ENCODE measurements at places on chromosomes 5 and 9. TPM values are rescaled to one million over a fixed set of nuclear protein-coding genes. Genes with fewer than 3 reads are reported as not detected.

DNA sequence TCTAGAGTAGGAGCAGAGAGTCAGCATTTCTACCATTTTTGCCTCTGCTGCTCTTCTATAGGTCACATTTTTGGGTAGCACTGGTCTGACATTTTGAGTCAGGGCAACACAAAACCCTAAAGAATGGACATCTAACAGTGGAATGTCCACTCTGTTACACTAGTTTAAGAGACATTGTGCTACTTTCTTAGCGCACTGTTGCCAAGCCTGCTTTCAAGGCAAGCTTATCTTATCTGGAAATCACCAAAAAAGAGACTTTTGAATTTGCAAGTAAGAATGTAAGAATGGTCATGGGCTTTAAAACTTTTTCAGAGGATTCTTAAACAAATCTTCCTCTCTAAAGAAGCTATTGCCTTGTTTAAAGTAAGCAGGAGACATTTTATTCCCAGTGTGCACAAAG is 73.0 kb upstream of the STARD4 start:
- no peaks in the 10 kb centered on the region for H3K4me1 ChIP-seq
- no peak for DNase-seq
- H3K4me3 ChIP-seq: no peak overlapping the region

DNA sequence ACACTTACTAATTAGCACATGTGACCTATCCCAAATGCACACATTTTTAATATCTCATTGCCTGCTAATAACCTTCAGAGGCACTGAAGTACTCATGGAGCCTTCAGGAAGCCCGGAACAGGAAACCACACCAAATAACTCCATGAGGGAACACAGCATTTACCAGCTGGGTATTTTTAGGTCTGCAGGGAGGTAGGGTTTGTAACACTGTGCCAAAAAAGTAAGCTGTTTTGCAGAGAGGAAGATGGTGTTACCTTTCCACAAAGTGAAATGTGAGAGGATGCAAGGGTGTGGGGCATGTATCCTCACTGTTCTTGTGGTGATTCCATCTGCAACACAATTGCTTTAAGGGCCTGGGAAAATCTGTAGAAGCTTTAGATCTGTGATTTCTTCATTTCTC is 64.4 kb downstream of the NUDT12 start:
- H3K36me3 ChIP-seq: no peaks in the 10 kb centered on the region
- H3K4me1 ChIP-seq: peaks cover 7% of the 10 kb centered on the region
- H3K27me3 ChIP-seq: no peaks in the 10 kb centered on the region

DNA sequence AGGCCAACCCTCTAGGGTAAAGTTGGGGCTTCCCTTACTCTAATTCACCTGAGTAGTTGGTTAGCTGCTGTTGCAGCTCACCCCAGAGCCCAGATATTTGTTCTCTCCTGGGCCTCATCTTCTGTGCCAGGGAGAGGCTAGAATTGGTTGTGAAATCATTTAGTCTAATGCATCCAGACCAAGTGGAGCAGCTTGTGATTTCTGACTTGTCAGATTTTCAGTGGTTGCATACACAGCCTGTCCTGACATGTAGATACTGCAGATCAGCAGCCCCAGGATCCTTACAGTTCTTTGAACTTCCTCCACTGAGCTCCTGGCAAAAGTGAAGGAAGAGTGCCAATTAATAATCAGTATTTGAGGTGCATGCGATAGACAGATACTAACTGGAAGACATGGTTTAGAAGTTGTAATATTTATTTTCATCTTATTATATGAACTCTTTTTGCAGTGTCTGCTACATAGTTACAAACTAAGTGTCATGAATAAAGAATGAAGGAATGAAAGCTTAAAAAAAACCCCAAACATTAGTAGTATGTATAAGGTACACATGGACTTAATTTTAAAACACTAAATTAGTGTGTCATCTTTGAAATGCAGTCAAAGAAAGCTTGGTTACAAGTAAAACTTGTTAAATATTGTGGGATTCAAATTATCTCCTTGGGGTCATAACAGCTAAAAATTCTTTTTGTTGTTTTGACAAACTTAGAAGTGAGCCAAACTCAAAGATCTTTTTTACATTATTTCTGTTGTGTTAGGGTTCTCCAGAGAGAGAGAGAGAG is 128.5 kb downstream of the VPS13A start:
- no peak overlapping the region for H3K4me3 ChIP-seq
- H3K4me1 ChIP-seq: no peaks in the 10 kb centered on the region

GRCh38 chr9:20015427-20015931 is 226.6 kb upstream of the SLC24A2 start:
- no peaks in the 10 kb centered on the region for H3K27me3 ChIP-seq
- no peak for DNase-seq
- H3K27ac ChIP-seq: no peak overlapping the region
- no peak overlapping the region for H3K4me3 ChIP-seq
- no peaks in the 10 kb centered on the region for H3K36me3 ChIP-seq
- H3K4me1 ChIP-seq: no peaks in the 10 kb centered on the region

GRCh38 chr5:90899014-90899604 is 340.5 kb downstream of the ADGRV1 start:
- no peak for DNase-seq
- no peak overlapping the region for H3K4me3 ChIP-seq
- no peaks in the 10 kb centered on the region for H3K4me1 ChIP-seq
- H3K27me3 ChIP-seq: no peaks in the 10 kb centered on the region
- no peaks in the 10 kb centered on the region for H3K36me3 ChIP-seq

DNA sequence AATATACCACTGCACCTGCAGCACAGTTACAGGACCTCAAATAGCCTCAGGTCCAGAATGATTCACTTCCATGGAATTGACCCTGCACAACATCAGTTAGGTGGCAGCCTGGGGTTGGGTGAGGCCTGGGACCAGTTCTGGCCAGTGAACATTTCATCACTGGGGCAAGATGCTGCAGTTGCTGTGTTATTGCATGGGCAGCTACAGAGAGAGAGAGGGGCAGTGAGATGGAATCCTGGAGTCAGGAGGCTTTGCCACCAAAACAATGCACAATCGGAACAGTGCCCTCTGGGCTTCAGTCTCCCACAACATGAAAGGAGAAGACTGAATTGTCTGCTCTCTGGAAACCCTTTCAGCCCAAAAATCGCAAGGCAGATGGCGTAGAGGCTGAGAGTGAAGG is 51.8 kb downstream of the SH3TC2 start:
- H3K4me1 ChIP-seq: no peaks in the 10 kb centered on the region
- no peak overlapping the region for H3K4me3 ChIP-seq
- H3K27me3 ChIP-seq: no peaks in the 10 kb centered on the region
- no peaks in the 10 kb centered on the region for H3K36me3 ChIP-seq
- no peak for DNase-seq
- H3K27ac ChIP-seq: no peak overlapping the region

- H3K4me1 ChIP-seq: no peaks in the 10 kb centered on the region
- H3K27me3 ChIP-seq: no peaks in the 10 kb centered on the region
- DNase-seq: no peak
- H3K36me3 ChIP-seq: peaks cover 3% of the 10 kb centered on the region
- H3K27ac ChIP-seq: no peak overlapping the region
These were observed 142.2 kb downstream of the MED27 start for GRCh38 chr9:131937451-131937850.

- no peak overlapping the region for H3K4me3 ChIP-seq
- no peaks in the 10 kb centered on the region for H3K4me1 ChIP-seq
- H3K36me3 ChIP-seq: no peaks in the 10 kb centered on the region
These were observed 20.5 kb upstream of the RALGPS1 start for GRCh38 chr9:126894052-126894603.

DNA sequence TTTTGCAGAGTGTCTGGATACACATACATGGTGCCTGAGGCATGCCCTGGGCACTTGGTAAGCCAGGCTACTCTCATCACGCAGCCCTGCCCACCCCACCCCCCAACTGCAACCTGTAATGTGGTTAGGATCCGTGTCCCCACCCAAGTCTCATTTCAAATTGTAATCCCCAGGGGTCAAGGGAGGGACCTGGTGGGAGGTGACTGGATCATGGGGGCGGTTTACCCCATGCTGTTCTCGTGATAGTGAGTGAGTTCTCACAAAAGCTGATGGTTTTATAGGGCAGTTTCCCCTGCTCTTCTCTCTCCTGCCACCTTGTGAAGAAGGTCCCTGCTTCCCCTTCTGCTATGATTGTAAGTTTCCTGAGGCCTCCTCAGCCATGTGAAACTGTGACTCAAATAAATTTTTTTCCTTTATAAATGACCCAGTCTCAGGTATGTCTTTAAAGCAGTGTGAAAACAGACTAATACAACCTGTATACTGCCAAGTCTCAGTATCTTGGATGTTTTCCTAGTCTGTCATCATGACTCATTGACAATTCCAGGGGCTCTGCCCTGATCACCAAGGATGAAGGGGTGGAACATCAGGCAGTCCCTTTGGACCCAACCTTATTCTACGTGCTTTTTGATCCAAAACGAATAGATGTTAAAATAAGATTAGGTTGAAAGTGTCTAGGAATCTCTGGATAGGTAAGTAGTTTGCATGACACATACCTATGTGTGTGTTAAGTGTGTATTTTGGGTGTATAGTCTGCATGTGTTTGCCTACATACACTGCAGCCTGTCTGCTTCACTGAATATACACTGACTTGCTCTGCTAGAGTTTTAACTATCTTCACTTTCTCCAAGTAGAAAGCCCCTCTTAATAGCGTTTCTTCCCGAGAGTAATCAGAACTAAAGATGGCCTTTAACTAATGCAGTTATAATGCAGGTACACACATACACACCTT is 293.8 kb downstream of the SLIT3 start:
- no peak overlapping the region for H3K27ac ChIP-seq
- no peak overlapping the region for H3K4me3 ChIP-seq
- no peaks in the 10 kb centered on the region for H3K36me3 ChIP-seq
- H3K27me3 ChIP-seq: peaks cover 2% of the 10 kb centered on the region
- DNase-seq: no peak
- peaks cover 7% of the 10 kb centered on the region for H3K4me1 ChIP-seq

- peaks cover 6% of the 10 kb centered on the region for H3K4me1 ChIP-seq
- no peak overlapping the region for H3K27ac ChIP-seq
- no peaks in the 10 kb centered on the region for H3K27me3 ChIP-seq
- H3K36me3 ChIP-seq: no peaks in the 10 kb centered on the region
These were observed 3.2 kb upstream of the C5orf63 start for GRCh38 chr5:127076315-127077129.

GRCh38 chr9:137276473-137277328 is 825 bp upstream of the TOR4A start:
- peak overlapping the region; percentile 33 for H3K4me3 ChIP-seq
- peaks cover 45% of the 10 kb centered on the region for H3K27me3 ChIP-seq
- H3K36me3 ChIP-seq: peaks cover 19% of the 10 kb centered on the region
- DNase-seq: peak; percentile 95

- peaks cover 27% of the 10 kb centered on the region for H3K36me3 ChIP-seq
- peak; percentile 60 for DNase-seq
- H3K4me3 ChIP-seq: no peak overlapping the region
- no peaks in the 10 kb centered on the region for H3K27me3 ChIP-seq
- peaks cover 42% of the 10 kb centered on the region for H3K4me1 ChIP-seq
These were observed 15.8 kb downstream of the MGAT1 start for GRCh38 chr5:180786531-180787398.

GRCh38 chr5:114411380-114411931 is 49.6 kb downstream of the KCNN2 start:
- no peaks in the 10 kb centered on the region for H3K4me1 ChIP-seq
- no peak overlapping the region for H3K27ac ChIP-seq
- no peaks in the 10 kb centered on the region for H3K27me3 ChIP-seq
- peak; percentile 3 for DNase-seq
- no peak overlapping the region for H3K4me3 ChIP-seq

DNA sequence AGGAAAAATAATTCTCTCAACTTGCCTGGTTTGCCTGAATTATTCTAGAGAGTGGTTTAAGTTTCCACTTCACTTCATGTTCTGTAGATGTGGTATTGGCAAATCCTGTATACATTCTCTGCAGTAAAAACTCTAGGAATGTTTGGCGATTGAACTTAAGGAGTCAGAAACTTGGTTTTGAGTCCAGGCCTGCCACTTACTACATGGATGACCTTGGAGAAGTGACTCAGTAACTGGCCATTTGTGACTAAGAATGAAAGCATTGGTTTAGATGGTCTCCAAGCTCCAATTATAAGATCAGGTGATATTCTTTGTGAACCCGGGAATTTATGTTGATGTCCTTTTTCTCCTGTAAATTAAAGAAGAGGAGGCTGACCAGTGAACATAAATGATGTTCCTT is 233.8 kb downstream of the GAS1 start:
- no peak overlapping the region for H3K4me3 ChIP-seq
- DNase-seq: no peak
- H3K36me3 ChIP-seq: no peaks in the 10 kb centered on the region
- H3K27ac ChIP-seq: peak overlapping the region; percentile 78

- DNase-seq: no peak
- H3K27me3 ChIP-seq: no peaks in the 10 kb centered on the region
- no peaks in the 10 kb centered on the region for H3K36me3 ChIP-seq
These were observed 54.7 kb upstream of the SNX2 start for GRCh38 chr5:122719991-122720746.

GRCh38 chr5:14879393-14879792 is 7.8 kb upstream of the ANKH start:
- H3K36me3 ChIP-seq: no peaks in the 10 kb centered on the region
- peaks cover 10% of the 10 kb centered on the region for H3K27me3 ChIP-seq

DNA sequence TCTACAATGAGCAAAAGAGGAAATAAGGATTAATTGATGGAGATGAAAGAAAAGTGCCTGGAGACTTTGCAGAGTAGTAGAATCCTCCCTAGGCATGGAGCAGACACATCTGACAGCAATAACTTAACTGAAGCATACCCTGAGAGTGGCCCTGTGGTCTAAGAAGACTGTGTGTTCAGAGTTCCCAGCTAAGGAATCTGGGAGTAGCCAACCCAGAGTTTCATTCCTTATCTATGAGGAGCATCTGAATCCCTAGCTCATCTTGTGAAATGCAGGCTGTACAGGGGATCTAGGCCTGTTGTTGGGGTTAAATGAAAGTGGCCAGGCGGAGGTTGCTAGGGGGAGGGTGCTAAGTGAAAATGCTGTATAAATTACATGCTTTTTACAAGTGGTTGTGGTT is 233.1 kb upstream of the FBXL7 start:
- no peak overlapping the region for H3K4me3 ChIP-seq
- no peaks in the 10 kb centered on the region for H3K27me3 ChIP-seq
- H3K36me3 ChIP-seq: no peaks in the 10 kb centered on the region
- DNase-seq: no peak
- H3K27ac ChIP-seq: no peak overlapping the region
- H3K4me1 ChIP-seq: peaks cover 6% of the 10 kb centered on the region

DNA sequence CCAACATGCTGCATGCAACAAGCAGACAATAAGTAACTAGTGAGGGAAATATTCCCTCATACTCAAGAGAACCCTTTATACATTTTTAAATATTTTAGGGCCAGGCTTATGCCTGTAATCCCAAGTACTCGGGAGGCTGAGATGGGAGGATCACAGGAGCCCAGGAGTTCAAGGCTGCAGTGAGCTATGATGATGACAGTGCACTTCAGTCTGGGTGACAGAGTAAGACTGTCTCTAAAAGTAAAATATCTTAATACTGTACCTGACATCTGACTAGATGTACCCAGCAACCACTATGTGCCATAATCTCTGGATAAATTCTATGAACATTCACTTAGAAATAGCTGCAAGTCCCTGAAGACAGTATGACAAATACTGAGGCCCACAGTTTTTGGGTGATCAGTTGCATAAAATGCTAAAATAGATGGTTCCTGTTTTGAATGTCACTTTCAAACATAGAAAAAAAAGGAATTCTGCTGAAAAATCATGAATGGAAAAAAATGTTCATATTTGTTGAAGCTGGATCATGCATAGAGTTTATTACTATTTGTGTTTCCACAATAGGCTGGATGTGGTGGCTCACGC is 2.0 kb upstream of the C5orf15 start:
- H3K4me1 ChIP-seq: peaks cover 11% of the 10 kb centered on the region
- peaks cover 30% of the 10 kb centered on the region for H3K36me3 ChIP-seq
- no peak overlapping the region for H3K27ac ChIP-seq
- H3K27me3 ChIP-seq: no peaks in the 10 kb centered on the region
- H3K4me3 ChIP-seq: no peak overlapping the region

Gene FNIP1
- total RNA-seq: 26.5 TPM

Gene TERT
- total RNA-seq: not detected

Gene MLANA
- not detected for total RNA-seq

Gene TAS2R1
- total RNA-seq: not detected

Gene CDK9
- total RNA-seq: 28.4 TPM
